ENCODE measurements at places on chromosomes 6 and 20.
A peak's percentile ranks its signal among the peaks of the same experiment; 100 is the strongest.

DNA sequence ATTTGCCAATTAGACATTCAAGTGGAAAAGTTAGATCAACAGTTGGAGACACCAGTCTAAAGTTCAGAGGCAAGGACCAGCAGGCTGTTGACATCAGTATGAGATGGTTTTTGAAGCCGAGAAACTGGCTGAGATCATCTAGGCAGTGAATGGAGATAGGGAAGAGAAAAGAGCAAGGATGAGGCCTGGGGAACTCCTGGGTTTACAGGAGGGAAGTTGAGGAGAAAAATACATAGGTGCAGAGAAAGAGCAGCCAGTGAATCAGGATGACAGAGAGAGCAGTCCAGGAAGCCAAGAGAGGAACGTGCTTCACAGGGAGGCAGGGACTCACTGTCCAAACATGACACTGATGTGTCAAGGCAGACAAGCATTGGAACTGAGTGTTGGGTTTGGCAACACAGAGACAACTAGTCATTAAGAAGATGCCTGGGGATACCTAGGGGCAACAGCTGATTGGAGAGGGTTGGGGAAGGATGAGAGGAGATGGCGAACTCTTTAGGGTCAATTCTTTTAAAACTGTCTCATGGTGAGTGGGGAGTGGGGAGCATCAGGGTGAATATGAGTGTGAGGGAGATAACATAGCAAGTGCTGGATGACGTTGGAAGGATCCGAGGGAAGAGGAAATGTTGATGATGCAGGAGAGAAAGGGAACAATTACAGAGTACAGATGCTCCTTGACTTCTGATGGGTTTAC, 13.2 kb upstream of the SALL4 start:
- DNase-seq: no peak

DNA sequence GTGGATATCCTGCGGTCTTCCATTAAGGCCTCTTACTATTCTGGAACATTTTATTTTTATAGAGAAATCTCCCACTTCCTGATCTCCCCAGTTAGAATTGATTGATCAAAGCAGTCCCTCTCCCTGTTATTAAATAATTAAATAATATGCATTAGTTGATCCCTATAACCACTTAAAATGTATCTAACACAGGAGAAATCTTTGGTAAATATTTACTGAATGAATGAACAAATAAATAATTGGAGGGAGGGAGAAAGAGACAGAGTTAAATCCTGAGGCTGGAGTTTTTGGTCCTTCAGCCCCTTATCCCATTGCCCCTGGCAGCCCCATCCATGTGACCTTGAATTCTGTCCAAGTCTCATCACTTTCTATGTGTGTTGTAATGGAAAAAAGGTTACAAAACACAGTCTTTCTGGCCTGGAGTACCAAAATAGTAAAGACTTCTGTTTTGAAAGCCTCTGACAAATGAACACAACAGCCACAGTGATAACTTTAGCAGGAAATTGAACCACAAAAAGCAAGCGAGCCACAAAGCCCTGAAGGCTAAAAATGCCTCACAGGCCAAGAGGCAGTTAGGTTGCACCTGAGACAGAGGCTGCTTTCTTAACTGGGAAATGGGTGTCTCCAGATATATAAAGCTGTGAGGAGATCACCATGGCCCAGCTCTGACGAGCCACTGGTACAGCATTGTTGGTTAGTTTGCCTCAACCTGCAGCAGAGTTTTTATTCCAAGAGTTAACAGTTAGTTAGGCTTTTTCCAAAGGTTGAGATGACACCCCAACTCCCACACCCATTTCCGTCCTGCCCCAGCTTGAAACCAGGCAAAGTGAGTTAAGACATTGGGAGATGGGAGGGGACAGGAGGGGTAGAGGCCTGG, 11.3 kb downstream of the NT5E start:
- DNase-seq: peak; percentile 95

- DNase-seq: no peak
These were observed 241.4 kb downstream of the EPHA7 start for GRCh38 chr6:93177918-93178317.

DNA sequence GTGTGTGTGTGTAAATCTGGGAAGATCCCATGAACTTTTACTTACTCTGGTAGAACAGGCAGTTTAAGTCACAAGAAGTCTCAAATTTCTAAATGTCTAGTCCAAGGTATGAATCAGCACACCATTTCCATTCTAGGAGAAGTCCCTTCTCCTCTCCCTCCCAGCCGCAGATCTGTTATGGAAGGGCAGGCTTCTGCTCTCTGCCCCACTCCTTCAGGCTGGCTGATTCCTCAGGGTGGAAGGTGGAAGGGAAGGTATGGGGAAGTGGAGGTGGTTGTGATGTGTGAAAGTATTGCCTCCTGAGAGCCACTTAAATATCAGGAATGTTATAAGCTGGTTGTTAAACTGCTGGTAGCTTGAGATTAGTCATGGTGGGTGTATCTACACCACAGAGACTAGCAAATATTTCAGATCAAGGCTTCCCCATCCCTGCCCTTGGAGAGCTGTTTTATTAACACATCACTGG, 44.5 kb upstream of the LAMA4 start:
- peak; percentile 98 for DNase-seq

GRCh38 chr6:154165478-154165877, 126.4 kb downstream of the OPRM1 start:
- DNase-seq: no peak

GRCh38 chr20:32112841-32113240, 3.3 kb downstream of the TM9SF4 start:
- no peak for DNase-seq

- DNase-seq: no peak
These were observed 186.4 kb upstream of the MMS22L start for GRCh38 chr6:97469451-97469850.

DNA sequence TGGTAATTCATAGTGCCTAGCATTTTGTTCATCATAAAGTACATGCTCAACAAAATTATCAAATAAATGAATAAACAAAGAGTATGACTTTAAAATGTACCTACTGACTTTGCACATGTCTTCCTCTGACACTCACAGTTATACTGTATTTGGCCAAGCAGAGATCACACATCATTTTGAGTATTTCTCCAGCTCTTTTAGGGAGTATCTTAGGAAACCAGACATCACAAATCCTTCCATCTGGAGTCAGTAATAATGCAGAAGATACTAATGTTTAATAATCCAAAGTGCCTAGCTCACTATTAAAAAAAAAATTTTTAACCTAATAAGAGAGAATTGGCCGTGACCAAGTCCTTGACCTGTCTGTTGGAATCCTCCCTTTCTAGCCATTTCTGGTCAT, 154.6 kb downstream of the ZNF217 start:
- no peak for DNase-seq

- no peak for DNase-seq
These were observed 6.4 kb downstream of the ATXN1 start for GRCh38 chr6:16754876-16755275.

- DNase-seq: no peak
These were observed 17.6 kb downstream of the NTSR1 start for GRCh38 chr20:62726276-62726675.

DNA sequence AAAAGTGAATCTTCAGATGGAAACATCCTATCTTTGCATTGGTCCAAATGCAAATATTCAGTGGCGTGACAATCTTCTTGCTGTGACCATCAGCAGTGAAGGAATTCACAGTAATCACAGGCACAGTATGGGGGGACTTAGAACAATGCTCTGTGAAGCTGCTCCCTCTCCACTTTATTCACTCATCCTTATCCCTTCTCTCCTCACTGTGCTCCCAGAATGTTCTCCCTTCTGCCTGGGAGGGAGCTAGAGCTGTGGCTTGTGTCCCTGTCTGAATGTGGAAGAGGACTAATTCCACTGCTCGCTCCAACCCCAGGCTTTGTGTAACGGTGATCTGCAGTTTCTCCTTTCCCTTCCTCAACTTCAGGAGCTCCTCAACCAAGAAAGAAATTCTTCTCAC, 243.7 kb downstream of the ALDH8A1 start:
- DNase-seq: no peak

DNA sequence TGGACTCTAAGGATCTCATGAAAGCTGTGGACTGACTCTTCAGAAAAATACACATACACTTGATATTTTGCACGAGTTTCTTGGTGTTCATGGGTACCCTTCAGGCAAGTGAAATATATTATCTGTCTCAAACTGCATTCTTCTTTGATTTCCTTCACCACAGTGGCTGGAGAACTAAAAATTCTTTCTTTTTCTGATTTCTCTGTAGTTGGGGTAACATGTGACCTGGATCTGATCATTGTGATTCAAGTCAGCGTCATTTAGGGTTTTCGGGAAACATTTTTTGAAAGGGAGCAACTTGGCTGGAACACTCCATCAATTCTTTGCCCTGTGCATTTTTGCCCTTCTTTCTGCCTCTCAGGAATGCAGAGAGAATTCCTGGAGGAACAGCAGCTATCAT, 205.8 kb downstream of the OR2B2 start:
- DNase-seq: no peak

DNA sequence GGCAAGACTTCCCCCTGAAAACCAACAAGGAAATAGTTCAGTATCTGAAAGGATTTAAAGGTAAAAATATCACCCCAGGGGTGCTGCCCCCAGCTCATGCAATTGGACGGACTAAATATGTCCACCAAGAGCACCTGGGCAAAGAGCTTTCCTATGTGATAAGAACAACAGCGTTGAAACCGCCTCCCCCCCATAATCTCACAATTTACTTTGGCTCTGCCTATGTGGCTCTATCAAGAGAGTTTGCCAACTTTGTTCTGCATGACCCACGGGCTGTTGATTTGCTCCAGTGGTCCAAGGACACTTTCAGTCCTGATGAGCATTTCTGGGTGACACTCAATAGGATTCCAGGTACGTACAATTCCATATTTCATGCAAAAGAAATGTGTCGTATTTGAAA, 35.8 kb downstream of the GCNT2 start:
- no peak for DNase-seq

DNA sequence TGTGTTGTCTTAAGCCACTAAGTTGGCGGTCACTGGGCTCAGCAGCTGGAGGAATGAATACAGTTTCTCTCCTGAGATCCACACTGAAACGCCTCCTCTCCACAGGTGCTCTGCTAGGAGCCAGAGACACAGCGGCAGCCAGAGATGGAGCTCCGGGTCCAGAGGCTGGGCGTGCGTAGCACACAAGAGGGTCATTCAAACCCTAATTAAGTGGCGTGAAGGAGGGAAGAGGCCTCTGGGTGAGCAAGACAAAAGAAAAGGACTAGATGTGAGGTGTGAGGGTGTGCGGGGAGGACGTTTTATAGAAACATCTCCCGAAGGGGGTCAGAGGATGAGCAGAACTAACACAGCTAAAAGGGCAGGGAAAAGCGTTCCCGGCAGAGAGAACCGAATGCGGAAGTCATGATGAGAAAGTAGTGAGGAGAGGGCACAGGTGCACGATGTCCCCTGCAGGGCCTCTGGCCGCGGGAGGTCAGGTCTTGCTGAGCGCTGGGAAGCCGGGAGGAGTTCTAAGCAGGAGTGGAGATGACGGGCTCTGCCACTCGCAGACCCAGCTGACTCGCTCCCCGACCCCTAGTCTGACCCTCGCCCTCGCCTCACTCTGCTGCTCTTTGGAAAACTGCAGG, 54.4 kb downstream of the BMP7 start:
- DNase-seq: no peak

DNA sequence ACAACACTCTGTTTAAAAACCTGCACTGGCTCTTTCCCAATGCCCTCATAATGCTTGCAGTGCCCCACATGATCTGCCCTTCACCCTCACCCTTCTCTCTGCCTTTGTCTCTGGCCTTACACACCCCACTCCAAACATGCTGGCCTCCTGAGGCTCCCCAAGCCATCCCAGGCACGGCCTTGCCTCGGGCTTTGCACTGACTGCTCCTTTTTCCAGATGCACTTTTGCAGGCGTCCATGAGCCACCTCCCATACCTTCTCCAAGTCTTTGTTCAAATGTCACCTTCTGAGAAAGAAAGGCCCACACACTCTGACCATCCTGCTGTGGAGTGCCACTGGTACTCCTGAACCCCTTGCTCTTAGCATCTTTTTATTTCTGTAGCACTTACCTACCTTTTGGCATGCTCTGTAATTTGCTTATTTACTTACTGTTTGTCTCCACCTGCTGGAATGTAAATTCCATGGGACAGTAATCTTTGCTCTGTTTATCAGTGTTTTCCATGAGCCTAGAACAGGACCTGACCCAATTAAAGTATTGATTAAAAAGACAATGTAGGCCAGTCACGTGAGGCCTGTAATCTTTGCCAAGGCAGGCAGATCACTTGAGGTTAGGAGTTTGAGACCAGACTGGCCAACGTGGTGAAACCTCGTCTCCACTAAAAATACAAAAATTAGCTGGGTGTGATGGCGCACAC, 30.7 kb downstream of the GFRA4 start:
- no peak for DNase-seq

- DNase-seq: peak; percentile 38
These were observed 1.5 kb upstream of the GRIK2 start for GRCh38 chr6:101391772-101392585.

GRCh38 chr6:72911463-72912155, 289.7 kb downstream of the KCNQ5 start:
- DNase-seq: peak; percentile 85

- DNase-seq: no peak
These were observed 187.5 kb upstream of the FKBP1C start for GRCh38 chr6:63023726-63024125.

DNA sequence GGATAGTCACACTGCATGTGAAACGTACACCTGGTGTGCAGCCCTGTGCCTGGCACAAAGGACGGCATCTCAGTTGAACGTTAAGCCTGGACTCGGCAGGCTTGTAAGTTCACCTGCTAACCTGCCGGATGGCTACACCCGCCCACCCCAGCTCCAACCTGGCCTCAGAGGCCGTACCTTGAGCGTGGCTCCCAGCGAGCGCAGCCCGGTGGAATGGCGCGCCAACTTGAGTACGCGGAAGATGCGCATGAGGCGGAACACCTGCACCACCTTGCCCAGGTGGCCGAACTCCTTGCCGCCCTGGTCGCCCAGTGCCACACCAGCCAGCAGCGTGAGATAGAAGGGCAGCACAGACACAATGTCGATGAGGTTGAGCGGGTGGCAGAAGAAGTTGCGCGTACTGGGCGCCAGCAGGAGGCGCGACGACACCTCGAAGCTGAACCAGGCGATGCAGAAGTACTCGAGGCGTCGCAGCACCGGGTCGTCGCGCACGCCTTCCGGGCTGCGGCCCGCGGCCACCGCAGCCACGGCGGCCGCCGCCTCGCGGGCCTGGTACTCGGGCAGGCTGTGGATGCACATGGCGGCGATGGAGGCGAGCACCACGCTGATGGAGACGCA, 3.3 kb downstream of the KCNS1 start:
- no peak for DNase-seq
